ENCODE measurements at places on chromosomes 12 and 14.

- DNase-seq = no peak
Observed at GRCh38 chr12:110234331-110234751, 46.7 kb upstream of the ATP2A2 start.

GRCh38 chr12:55132816-55133215 is 6.6 kb downstream of the OR9K2 start:
- no peak for DNase-seq

DNA sequence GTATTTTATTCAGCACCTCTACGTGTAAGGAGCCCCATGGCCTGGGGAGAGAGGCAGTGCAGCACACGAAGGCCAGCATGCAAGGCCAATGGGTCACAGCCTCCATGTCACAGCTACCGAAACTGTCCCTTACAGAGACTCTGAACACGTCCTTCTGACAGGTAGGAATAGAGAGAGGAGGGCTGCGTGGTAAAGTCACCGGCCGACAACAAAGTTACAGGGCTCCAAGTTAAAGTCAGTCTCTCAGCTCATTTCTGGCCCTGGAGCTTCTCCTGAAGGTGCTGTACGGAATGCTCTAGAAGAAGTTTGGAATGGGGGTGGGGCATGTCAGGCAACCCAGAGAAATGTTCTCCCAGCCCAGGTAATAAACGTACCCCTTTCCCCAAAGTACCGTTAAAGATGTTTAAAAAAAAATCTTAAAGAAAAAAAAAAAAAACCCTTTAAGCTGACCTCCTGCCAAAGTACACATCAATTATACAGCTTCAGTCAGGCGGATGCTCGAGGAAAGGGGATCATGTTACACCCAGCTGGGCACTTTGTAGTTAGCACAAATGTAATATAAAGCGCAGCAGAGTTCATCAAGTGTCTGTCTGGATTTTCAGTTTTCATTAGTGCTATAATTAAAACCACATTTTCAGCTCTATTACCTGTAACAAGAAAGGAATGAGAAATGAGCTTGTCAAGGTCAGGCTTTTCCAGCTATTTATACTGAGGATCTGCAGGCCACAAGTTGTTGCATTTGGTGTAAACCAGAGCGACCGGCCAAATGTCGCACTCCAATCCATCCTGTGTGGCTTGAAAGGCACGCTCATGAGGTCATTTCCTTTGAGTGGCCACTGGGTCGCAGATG is 53.3 kb upstream of the CDKN3 start:
- no peak for DNase-seq

- no peak for DNase-seq
Observed at GRCh38 chr14:70708717-70709570, 67.2 kb downstream of the TTC9 start.

GRCh38 chr12:110917467-110917866 is 2.9 kb downstream of the MYL2 start:
- DNase-seq = no peak

Measured in activated CD4-positive, alpha-beta T cell treated with anti-CD3 and anti-CD28 coated beads for 48 hours (primary cell).